ENCODE measurements at places on chromosomes 11 and 22. TPM values are rescaled to one million over a fixed set of nuclear protein-coding genes. Genes with fewer than 3 reads are reported as not detected.

C11orf87 gene
- not detected for total RNA-seq

OR2AG1 gene
- total RNA-seq = not detected

- H3K27me3 ChIP-seq = no peaks in the 10 kb centered on the region
- no peak overlapping the region for H3K4me3 ChIP-seq
- no peak for DNase-seq
- H3K4me1 ChIP-seq = no peaks in the 10 kb centered on the region
- H3K27ac ChIP-seq = no peak overlapping the region
- no peaks in the 10 kb centered on the region for H3K36me3 ChIP-seq
Observed at GRCh38 chr11:131785801-131786200, 415.4 kb downstream of the NTM start.

MYRF gene
- 1.4 TPM for total RNA-seq

DNA sequence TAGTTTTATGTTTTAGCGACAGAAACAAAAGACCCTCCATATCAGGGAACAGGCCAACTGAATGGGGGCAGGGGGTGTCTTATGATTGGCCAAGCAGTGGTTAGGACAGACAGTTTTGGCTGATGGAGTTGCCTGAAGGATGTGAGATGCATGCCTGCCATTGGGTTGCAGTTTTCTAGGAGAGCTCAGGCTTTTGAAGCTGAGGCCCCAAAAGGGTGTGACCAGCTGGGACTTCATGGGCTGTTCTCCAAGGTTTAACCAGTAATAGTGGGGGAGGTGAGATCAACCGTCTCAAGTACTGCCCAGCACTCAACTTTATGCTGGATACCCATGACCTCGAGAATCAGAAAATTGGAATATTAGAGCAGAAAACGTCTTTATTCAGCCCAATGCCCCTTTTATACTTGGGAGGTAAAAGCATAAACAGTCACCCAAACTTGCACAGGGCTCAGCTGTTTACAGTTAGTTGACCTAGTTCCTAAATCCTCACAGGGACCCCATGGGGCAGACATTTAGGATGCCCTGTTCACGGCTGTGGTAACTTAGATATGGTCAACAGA, 13.5 kb downstream of the DTX4 start:
- H3K4me1 ChIP-seq = peaks cover 2% of the 10 kb centered on the region
- no peaks in the 10 kb centered on the region for H3K27me3 ChIP-seq
- no peak overlapping the region for H3K27ac ChIP-seq
- no peak for DNase-seq
- H3K36me3 ChIP-seq = no peaks in the 10 kb centered on the region

PDE3B gene
- total RNA-seq = 21.8 TPM

GRCh38 chr22:28105988-28106387, 186.9 kb upstream of the PITPNB start:
- no peaks in the 10 kb centered on the region for H3K4me1 ChIP-seq
- H3K27ac ChIP-seq = no peak overlapping the region
- no peak for DNase-seq
- no peak overlapping the region for H3K4me3 ChIP-seq

All from activated CD4-positive, alpha-beta memory T cell treated with anti-CD3 and anti-CD28 coated beads for 36 hours (primary cell).